ENCODE measurements at places on chromosomes 1 and 21.

DNA sequence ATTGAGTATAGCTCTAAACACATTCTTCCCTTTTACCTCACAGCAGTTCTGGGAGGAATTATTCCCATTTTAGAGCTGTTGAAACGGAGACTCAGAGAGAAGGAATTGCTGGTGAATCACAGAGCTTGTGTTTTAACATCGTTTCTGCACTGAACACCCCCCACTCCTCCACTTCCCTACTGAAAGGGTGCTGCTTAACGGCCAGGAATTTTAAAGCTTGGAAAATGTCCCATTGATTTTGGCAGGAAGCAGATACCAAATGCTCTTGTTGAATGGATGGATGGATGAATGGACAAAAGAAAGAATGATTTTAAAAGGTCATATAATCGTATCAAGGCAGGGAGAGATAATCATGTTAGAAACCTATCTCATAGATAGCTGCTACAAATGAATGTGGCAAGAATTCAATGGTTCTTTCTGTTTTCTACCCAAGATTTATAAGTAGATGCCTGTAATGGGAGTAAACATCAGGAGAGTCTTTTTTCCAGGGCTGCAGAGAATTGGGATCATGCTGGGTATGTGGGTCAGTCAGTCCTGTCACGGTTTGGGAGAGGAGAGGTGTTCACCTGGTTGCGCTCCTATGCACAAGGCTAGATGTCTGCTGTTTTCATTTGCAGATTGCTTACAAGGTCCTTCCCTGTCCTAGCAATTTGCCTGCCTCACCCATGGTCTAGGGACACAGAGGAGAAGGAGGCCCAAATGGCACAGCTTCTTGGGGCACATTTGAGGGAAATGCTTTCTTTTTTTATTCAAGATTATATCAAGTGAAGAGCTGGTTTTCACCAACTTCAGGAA lies 19.0 kb downstream of the FAM163A start:
- DNase-seq = no peak

GRCh38 chr1:220921498-220921897 lies 42.3 kb downstream of the HLX start:
- no peak for DNase-seq

DNA sequence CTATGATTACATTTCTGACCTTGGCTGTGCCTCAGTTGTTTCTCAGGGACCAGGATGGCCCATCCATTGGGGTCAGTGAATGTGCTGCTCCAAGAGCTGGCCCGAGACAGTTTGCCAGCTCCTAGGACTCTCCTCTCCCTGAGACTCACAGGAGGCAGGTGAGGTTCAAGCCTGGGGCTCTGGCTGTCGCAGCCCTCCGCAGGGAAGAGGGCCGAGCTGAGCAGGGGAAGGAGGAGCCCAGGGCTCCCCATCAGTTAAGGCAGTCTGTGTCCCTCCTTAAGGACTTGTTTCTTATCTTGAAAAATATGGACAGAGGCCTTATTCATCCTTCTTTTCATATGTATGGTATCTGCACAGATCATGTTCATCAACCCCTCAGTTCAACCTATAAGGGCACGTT lies 26.6 kb upstream of the SARS1 start:
- no peak for DNase-seq

DNA sequence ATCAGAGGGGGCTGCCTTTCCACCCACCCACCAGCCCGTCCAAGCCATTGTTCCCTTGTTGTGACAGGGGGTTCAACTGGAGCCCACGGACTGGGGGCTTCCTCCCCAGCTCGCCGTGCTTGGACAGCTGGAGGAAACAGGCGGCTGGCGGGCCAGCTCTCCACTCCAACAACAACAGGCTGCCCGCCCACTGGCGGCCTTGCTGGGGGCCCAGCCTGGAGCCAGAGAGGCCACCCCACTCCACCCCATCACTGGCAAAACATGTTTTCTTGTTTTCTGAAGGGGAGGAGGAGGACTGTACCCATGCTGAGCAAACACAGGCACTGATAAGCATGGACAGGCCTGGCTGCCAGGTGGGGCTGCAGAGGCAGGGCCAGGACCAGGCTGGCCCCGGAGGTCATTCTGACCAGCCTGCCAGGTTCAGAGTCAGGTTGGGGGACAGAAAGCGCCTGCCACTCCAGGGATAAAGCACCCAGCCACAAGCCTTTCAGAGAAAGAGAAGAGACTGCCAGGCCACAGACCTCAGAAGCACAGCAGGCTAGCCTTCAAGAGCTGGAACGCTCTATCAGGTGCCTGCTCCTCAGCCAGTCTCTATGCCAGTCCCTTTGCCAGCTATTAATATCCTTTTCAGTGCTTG lies 32.8 kb downstream of the GJA4 start:
- DNase-seq = no peak

DNA sequence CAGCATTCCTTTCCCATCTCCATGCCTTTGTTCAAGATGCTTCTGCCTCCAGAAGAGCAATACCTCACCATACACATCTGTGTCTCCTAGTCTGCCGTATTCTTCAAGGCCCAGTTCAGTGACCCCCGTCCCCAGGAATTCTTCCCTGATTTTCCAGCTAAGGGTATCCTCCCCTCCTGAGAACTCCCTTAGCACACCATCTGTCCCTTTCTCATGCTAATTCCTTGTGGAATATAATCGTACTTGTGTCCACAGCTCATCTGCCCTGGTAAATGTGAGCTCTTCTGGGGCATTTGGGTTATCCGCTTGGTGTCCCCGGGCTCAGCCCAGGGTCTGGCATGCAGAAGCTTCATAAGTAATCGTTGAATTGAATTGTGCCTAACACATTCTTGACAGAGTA lies 40.9 kb downstream of the BEND5 start:
- DNase-seq = no peak

DNA sequence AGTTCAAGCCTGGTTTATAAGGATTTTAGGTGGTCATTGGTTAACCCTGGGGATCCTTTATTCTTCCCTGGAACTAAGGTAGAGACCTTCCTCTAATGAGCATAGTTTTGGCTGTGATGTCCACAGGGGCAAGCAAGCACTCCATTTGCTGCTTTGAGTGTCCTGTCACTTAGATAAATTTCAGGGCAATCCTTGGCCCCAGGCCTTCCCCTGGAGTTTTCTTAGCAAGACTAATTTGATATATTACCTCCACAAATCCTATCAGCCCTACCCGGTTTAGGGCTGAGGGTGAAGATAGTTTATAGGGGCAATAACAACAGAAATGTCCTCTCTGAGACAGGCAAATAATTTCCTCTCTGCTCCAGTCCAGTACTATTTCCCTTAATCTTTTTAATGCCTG lies 166.6 kb downstream of the CYYR1 start:
- DNase-seq = no peak

DNA sequence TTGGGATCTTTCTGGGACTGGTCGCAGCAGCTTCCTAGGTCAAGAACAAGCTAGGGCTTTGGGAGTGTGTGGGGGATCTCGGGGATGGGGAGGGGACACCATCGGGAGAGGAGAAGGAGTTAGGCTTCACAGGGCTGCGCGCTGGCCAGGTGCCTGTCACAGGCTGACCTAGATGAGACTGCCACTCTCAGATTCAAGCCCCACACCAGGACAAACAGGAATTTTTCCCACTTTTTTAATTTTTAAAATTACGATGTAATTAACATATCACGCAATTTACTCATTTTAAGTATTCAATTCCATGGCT lies 180.6 kb downstream of the CAMTA1 start:
- no peak for DNase-seq

GRCh38 chr1:244236101-244236500 lies 185.0 kb downstream of the ZBTB18 start:
- DNase-seq = no peak

GRCh38 chr1:173016419-173016818 lies 34.3 kb downstream of the TNFSF18 start:
- DNase-seq = no peak

- DNase-seq = no peak
These were observed at the start of gene AVPR1B for GRCh38 chr1:206117151-206117948. TSS of gene AVPR1B (minus strand) at chr1:206117388. CDS start at chr1:206116890, 498 bp downstream.

DNA sequence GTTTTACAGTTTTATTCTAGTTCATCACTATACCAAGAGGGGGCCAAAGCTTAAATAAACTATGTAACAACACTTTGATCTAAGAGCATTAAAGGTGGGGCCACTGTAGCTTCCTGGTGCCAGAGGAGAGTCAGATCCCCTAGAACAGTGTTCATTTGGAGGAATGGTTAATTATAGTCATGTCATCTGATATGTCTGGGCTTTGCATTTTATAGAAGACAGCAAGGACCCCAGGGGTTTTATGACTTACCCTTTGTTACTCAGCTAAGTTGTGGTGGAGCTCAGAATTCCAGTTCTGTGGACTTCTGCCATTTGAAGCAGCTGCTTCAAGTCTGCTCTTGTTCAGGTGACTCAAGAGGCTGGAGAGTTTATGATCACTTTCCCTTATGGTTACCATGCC lies 16.7 kb downstream of the KDM4A start:
- no peak for DNase-seq

DNA sequence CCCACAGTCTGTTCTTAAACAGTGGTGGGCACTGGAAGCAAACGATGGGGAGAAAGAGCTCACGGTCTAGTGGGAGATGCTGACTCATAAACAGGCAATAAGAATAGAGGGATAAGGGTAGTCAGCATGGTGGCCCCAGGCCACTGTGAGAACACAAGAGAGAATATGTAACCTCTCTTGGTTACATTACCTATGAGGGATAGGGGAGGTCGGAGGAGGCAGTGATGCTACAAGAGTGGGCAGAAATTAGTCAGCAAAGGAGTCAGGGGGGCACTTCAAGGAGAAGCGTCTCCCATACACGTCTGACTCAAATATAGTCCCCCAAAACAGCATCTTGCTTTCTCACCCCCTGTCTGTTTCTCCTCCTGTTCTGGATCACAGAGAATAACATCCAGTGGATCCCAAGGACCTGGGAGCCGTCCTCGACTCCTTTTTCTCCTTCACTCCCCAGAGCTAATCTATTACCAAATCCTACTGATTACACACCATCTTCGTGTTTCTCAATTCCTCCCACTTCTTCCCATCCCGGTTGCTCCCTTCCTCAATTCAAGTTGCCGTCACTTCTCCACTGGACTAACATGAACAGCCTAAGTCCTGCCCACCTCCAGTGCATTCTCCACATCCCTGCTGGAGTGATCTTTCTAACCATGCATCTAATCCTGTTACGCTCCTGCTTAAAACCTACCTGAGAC lies 2.1 kb downstream of the SLAMF8 start:
- no peak for DNase-seq

GRCh38 chr1:9589144-9589718 lies 520 bp downstream of the TMEM201 start:
- peak; percentile 23 for DNase-seq

DNA sequence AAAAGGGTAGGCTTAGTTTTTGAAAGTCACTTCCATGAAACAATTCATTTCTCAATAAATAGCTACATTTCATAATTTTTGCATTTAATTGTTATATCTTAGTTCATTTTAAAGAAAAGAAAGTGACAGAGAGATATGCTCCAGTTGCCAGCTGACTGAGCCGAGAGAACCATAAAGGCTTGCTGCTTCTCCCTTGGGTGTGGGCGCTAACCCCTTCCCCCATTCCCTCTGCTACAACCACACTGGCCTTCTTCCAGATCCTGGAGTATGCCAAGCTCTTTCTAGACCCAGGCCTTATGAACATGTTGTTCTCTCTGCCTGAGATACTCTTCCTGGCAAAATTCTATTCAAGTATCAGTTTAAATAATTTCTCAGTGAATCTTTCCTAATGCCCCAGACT lies 12.3 kb downstream of the SORT1 start:
- DNase-seq = no peak

DNA sequence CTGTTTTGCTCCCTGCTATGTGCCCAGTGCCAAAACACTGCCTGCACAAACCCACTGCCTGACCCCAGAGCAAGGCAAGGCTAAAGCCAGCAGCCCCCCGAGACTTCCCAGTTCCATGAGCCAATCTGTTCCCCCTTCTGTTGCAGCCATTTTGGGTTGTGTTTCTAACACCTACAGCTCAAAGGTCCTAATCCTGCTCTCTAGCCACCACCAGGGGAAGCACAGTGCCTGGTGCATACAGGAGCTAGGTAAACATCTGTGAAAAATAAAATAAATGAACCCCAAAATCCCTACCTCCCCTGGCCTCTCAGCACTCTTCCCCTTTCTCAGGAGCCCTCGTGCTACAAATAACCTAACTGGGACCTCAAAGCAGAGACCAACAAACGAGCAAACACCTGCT lies 190.2 kb downstream of the MATN1 start:
- DNase-seq = no peak

DNA sequence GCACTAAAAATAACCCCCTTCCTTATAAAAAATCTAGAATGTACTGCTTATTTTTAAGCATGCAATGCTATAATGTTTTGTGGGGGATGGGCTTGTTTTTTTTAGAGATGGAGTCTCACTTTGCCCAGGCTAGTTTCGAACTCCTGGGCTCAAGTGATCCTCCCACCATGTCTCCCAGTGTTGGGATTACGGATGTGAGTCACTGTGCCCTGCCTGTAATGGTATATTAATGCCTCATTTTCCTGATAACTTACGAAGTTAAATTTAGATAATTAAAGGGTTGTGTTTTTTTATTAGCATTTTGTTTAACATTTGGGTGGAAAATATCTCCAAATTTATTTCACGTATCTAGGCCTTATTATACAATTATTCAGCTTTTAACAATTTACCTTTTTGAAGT lies 6.5 kb downstream of the RNF11 start:
- DNase-seq = no peak

DNA sequence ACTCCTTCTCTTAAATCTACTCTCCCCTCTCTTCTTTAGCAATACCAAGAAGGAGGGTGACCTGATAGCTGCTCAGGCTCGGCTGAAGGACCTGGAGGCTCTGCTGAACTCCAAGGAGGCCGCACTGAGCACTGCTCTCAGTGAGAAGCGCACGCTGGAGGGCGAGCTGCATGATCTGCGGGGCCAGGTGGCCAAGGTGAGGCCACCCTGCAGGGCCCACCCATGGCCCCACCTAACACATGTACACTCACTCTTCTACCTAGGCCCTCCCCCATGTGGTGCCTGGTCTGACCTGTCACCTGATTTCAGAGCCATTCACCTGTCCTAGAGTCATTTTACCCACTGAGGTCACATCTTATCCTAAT lies 16.0 kb downstream of the LMNA start:
- DNase-seq = no peak

DNA sequence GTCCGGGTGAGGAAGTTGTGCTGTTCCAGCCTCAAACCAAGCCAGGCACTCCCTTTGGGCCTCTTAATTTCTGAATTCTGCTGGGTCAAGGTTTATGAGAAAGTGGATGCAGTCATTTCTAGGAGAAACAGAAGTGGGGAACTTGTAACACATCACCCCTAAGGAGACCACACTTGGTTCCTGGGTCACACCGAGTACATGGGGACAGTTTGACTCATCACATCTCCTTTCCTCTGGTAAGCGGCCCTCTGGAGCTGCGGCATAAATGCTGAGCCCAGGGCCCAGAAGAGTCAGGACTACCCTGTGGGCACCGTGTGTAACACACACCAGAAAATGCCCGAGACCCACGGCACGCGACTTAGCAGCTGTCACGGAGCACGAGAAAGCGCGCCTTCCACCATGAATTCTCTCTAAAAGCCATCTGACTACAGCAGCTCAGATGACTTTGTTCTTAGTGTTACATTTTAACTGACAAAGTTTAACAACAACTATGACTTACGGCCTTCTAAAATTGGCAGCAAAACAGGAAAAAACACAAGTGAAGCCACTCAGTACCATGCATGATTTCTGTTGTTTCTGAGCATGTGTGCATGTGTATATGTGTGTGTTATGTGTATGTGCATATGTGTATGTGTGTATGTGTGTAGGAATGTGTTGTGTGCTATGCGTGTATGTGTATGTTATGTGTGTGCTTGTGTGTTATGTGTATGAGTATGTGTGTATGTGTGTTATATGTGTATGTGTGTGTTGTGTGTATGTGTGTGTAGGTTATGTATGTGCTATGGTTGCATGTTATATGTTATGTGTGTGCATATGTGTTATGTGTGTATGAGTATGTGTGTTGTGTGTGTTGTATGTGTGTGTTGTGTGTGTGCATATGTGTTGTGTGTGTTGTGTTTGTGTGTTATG lies 50.8 kb downstream of the TOMM20 start:
- DNase-seq = no peak
